ENCODE measurements at places on chromosomes 4 and X. TPM values are rescaled to one million over a fixed set of nuclear protein-coding genes. Genes with fewer than 3 reads are reported as not detected.

Gene SLC2A9
- polyA plus RNA-seq: 2.0 TPM

Gene TRIM60
- polyA plus RNA-seq: not detected

Gene DSPP
- 0.11 TPM for polyA plus RNA-seq

Gene BEX3
- 89.2 TPM for polyA plus RNA-seq

Gene ABRAXAS1
- polyA plus RNA-seq: 6.1 TPM

Gene SYTL5
- polyA plus RNA-seq: 0.33 TPM

Gene FHDC1
- 0.69 TPM for polyA plus RNA-seq

Gene ASB5
- polyA plus RNA-seq: 1.2 TPM

Gene P2RY4
- not detected for polyA plus RNA-seq
